ENCODE measurements at places on chromosomes 4 and X.

GRCh38 chr4:156261230-156261629 is 307.6 kb upstream of the CTSO start:
- no peak for ATAC-seq

DNA sequence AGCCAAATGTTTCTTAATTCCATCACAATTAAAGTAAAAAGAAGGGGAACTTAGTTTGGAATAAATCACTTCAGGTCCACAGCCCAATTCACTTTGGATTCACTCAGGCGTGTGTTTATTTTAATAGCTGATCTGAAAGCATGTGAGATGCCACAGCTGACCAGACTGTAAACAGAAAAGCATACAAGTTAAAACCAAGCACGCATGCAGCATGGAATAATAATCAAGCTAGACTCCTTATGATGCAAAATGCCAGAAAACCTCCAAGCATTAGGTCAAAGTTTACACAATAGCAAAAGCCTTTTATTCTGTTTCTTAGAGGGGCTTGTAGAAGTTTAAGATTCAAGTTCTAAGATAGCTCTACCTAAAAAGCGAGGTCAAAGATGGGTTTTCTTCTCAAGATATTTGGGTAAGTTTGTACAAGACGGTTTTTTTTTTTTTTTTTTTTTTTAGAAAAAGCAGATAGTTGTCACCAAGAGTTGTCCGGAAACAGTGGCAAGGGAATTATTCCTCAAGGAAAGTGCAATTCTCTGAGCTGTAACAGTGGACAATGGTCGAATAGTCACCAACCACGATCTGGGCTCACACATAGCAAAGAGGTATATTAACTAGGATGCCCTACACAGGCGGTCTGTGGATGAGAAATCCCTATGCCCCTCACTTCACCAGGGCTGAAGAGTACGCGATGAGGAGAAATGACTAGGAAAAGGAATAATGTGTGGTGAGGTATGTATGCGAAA is 763 bp upstream of the PRRG1 start:
- peak; percentile 15 for ATAC-seq

- no peak for ATAC-seq
These were observed 94.1 kb downstream of the RLIM start for GRCh38 chrX:74520291-74520690.

- peak; percentile 83 for ATAC-seq
These were observed 34.7 kb upstream of the AREG start for GRCh38 chr4:74410272-74410671.

DNA sequence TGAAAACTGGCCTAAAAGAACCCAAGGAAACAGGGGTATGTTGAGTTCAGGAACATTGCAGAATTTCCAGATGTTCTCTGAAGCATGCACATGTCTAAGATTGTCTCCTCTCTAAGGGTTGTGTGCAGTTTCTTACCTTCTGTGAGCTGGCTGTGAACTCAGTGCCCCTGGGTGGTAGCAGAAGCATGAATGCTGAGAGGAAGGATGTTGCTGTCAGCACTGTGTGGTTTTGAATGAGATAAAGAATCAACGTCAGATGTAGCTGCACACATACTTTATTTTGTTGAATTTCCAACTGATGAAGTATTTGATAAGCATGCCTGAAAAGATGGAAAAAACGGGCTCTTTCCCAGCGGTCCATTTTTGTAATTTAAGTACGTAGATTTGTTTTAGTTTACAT is 23.8 kb upstream of the CD38 start:
- ATAC-seq, result no peak

GRCh38 chrX:15438332-15438731 is 54.1 kb upstream of the VEGFD start:
- no peak for ATAC-seq

GRCh38 chr4:84341559-84341958 is 157.5 kb downstream of the NKX6-1 start:
- no peak for ATAC-seq

DNA sequence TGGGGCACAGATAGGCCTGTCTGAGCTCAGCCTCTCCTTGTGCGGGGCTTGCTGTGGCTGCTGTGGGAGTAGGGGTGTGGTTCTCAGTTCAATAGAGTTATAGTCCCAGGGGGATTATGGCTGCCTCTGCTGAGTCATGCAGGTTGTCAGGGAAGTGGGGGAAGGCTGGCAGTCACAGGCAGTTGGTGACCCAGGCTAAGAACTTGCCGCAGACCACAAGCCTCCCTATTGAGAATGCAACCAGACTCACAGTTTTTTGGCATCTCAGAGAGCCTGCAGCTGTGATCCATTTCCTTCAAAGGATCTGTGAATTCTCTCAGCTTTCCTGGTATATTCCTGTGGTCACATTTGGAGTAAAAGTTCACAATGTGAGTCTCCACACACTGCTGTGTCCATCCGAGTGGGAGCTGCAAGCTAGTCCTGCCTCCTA is 364.9 kb downstream of the ZNF674 start:
- peak; percentile 94 for ATAC-seq

DNA sequence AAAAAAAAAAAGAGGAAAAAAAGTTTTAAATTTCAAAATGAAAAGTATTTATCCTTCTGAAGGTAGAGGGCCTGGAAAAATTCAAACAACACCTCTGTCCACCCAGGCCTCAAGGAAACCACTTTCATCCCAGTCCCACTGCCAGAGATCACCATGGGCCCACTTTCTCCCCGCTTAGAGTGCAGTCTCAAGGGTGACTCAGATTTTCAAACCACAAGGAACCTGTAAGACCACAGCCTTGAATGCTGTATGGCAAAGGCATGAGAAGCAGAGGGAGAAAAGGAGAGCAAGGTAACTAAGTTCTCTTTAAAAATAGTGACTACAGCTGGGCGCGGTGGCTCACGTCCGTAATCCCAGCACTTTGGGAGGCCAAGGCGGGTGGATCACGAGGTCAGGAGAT is 87.9 kb upstream of the PACRGL start:
- no peak for ATAC-seq

GRCh38 chr4:87732033-87732765 is 67.2 kb upstream of the IBSP start:
- ATAC-seq, result no peak

GRCh38 chrX:133649651-133650050 is 234.4 kb upstream of the GPC4 start:
- ATAC-seq, result no peak

- ATAC-seq, result no peak
These were observed 261.0 kb downstream of the BMPR1B start for GRCh38 chr4:95018785-95019184.

- peak; percentile 25 for ATAC-seq
These were observed 10.9 kb upstream of the DDX3X start for GRCh38 chrX:41322821-41323603.

DNA sequence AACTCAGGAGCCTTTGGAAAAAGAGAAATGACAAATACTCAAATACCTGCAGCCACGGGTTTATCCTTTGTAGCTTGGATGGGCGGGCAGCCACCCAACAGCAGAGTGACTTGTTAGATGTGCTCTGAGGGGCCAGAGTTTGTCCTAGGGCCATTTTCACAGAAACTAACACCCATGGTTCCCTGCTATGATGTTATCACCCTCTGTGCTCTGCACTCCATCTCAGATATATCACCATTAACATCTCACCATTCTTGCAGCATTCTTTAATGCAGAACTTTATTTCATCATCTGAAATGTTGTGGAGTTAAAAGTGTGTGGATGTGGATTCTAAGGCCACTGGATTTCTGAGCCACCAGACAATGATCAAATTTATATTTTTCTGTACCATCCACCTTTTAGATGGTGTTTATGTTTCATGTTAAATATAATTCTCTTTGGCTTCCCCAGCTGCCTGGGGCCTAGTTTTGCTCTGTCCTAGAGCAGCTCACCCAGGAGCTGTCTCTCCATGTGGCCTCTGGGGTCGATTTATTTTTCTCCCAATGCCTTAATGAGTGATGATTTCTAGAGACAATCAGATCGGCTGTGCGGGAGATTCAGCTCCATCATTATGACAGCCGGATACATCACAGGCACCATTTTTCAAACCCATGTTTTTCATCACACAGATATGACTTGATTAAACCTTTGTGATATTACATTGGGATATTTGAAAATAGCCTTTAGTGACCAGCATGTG is 380.8 kb downstream of the BCOR start:
- no peak for ATAC-seq

- ATAC-seq, result no peak
These were observed 35.0 kb downstream of the AMMECR1 start for GRCh38 chrX:110282922-110283321.

- ATAC-seq, result no peak
These were observed 4.1 kb downstream of the GRID2 start for GRCh38 chr4:92307866-92308265.

- peak; percentile 58 for ATAC-seq
These were observed 1.0 kb downstream of the OTUD4 start for GRCh38 chr4:145179281-145179860.

GRCh38 chrX:70043685-70044084 is 6.1 kb downstream of the AWAT2 start:
- ATAC-seq, result no peak

GRCh38 chr4:99640676-99641075 is 17.0 kb downstream of the C4orf54 start:
- no peak for ATAC-seq

DNA sequence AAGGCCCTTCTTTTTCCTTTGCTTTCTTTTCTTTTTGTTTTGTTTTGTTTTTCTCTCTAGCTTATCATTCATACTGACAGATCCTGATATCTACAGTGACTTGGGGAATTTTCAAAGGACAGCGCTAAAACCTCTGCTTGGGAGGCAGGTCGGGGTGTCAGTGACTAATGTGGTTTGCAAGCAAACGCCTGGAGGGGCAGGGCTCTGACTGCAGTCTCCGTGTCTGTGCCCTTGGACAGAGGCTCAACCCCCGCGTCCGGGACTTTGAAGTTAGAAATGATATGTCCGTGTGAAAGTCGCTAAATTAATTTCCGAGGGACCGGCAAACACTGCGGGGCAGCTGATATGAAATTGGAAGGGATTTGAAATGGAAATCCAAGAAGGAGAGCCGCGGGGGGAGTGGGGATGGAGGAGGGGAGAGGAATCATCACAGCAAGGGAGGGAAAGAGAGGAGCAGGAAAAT is 312.4 kb downstream of the DHRSX start:
- ATAC-seq, result no peak

- ATAC-seq, result no peak
These were observed 1.7 kb upstream of the SLC2A9 start for GRCh38 chr4:10023050-10023419.

- ATAC-seq, result no peak
These were observed 192.1 kb downstream of the IDS start for GRCh38 chrX:149312988-149313387.

DNA sequence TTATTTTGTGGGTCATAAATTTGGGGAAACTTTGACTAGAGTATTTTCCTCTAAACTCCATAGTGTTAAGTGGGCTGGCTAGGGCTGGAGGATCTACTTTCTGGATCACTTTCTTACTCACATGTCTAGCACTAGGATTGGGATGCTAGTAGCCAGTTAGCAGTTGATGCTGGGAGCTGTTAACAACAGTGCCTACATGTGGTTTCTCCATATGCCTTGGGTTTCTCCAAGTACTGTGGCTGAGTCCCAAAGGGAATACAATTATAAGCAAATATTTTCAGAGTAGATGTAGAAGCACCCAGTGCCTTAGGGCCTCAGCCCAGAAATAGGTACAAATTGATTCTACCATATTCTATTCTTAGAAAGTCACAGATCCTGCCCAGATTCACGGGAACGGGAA is 1614.9 kb downstream of the ARAP2 start:
- no peak for ATAC-seq

GRCh38 chr4:77050962-77051361 is 24.8 kb downstream of the CCNI start:
- ATAC-seq, result no peak

GRCh38 chr4:120517966-120518365 is 404.6 kb downstream of the PRDM5 start:
- ATAC-seq, result peak; percentile 35

DNA sequence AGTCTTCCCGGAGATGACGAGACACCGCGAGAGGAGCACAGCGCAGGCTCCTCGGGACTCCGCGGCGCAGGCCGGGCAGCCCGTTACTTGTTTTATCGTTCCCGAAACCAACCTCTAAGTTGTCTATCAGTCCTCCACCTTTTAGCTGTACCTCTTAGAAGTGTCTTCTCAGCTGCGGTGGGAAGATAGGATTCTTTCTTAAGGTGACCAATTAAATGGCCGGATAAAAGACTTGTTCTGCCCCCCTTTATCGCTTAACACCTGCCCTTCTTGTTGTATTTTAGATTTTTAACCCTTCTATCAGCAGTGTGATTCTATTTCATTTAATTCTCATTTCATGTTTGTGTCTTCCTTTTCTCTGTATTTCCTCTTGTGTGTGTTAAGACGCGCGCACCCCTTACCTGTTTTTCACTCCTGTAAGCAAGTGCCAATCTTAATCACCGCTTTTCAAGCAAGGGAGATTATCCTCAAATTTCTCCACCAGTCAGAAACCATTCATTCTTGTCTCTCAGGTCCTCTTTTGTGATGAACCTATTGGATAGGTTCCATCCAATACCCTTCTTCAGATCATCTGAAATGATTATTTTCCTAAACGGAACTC is at the start of gene SLC9B2:
SLC9B2 (minus strand) TSS at position 15 of the 601 bp plus-strand sequence. CDS start 9,211 bp downstream, outside the sequence.
- no peak for ATAC-seq

GRCh38 chr4:38055566-38055965 is 95.4 kb downstream of the PTTG2 start:
- ATAC-seq, result peak; percentile 9

DNA sequence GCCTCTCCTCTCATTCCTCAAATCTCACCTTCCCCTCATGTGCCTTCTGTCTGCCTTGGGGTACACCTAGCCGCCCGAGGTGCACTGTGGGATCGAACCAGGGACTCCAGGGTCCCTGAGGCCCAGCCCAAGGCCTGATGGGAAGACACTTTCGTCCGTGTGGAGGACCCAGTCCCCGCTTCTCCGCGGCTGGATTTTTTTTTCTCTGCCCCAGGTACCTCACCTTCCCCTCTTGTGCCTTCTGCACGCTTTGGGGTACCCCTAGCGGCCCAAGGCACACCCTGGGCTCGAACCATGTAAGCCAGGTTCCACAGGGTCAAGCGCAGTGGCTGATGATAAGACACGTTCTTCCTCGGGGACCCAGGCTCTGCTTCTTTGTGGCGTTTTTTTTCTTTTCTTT is 530.7 kb downstream of the CWH43 start:
- ATAC-seq, result no peak

- ATAC-seq, result no peak
These were observed 29.5 kb downstream of the RELL1 start for GRCh38 chr4:37656649-37657048.

GRCh38 chrX:2913118-2913517 is 16.0 kb downstream of the ARSD start:
- no peak for ATAC-seq

DNA sequence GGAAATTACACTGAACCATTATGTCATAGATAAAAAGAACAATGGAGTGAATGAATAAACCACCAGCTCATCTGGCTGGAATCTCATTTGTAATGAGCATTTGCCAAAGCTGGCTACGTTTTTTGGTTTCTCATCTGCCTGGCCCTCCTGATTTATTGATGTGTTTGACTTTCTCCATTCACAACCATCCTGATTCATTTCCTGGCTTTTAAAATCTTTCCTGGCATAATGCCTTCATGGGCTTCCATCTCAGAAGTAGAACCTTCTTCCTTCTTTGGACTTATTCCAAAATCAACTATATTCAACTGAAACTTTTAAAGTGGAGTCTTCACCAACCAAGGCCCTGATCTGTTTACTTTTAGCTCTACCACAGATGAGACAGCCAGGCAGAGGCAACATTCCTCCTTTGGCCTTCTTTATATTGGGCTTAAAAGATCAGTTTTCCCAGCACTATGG is 36.0 kb upstream of the ARSJ start:
- peak; percentile 84 for ATAC-seq

GRCh38 chr4:31081366-31081765 is 361.2 kb downstream of the PCDH7 start:
- no peak for ATAC-seq

GRCh38 chr4:2587213-2587823 is 50.9 kb downstream of the FAM193A start:
- ATAC-seq, result no peak

GRCh38 chrX:97854086-97854485 is 970.4 kb downstream of the RPA4 start:
- ATAC-seq, result no peak
